Muscle of arm (tissue), 14 donors: ENCODE measurements at places on chromosomes 6 and 20. TPM values are rescaled to one million over a fixed set of nuclear protein-coding genes. Genes with fewer than 3 reads are reported as not detected.

Gene PTPRT
- not detected for polyA plus RNA-seq

DNA sequence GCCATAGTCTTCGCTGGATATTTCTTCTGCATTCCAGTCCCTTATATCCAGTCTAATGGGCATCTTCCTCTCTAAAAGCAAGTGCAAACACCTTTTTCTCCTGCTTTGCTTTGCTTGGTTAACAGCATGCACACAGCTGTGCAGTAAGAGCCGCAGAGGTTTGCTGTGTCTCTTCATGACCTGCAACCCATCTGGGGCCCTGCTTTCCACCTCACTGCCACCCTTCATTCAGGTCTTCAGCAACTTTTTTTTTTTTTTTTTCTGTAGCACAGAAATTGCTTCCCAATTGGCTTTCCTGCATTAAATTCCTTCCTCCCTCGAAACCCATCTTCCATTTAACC, 14.4 kb downstream of the NEDD9 start:
- DNase-seq: no peak

Gene DEFB132
- not detected for polyA plus RNA-seq

Gene NRSN1
- not detected for polyA plus RNA-seq

Gene C20orf144
- polyA plus RNA-seq: 0.34 TPM

DNA sequence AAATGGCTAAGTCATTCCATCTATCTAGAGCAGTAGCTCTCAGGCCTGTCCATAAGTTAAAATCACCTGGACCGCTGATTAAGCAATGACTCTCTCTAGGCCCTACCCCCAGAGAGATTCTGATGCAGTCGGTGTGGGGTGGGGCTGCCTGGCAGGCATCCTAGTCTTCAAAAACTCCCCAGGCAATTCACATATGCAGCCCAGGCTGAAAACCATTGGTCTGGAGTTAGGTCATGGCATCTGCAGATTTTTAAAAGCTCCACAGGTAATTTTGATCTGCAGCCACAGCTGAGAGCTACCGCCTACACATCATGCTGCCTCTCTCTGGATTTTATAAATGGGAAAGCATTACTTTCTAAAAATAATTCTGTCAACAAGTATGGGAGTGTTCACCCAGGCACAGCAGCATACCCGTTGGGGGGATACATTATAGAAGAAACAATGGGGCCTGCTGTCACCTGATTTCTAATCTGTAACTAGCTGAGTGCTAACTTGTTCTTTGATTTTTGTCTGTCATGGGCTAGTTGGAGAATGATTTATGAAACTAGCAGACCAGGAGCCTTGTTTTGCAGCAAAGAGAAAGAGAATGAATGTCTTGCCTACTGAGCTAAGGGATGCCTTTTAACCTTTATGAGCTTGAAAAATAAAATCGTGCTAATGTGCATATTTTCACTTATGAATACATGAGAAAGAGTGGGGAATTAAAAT, 44.1 kb upstream of the ATXN1 start:
- DNase-seq: no peak

DNA sequence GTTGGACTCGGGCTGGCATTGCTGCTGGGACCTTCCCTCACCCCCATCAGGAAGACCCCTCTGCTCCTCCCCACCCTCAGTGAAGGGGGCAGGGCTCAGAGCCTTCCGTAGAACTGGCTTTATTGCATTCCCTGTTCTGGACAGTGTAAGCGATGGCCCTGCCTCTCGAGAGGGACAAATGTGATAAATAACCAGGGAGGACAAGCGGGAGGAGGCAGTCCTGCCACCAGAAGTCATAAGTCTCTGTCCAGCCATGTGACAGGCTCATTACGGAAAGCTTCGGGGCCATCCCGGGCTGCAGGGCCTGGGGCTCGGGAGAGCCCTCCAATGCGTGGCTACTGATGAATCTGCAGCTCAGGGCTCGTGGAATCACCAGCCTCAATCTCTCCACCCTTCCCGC, 58.5 kb upstream of the MDGA1 start:
- DNase-seq: no peak

Gene ZNF512B
- 23.6 TPM for polyA plus RNA-seq

Gene ADGB
- not detected for polyA plus RNA-seq

- no peak for DNase-seq
Measured at GRCh38 chr6:31126396-31127175, 6.3 kb upstream of the CDSN start.

DNA sequence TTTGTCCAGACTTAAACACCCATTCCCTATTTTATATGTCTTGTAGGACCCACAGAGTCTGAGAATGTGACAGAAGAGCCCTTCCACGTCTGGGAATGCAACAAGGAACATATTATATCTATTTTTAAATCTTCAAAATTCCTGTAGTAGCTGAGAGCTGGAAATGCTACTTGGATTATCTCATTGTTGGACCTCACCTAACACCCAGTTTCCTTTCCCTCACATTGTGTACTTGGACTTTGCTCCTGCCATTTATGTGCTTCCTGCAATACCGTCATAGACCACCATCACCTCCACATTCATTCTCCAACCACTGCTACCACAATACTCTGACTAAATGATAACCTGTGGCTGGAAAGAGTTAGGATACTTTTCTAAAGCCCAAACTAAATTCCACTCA, 335.4 kb downstream of the COL12A1 start:
- DNase-seq: no peak

DNA sequence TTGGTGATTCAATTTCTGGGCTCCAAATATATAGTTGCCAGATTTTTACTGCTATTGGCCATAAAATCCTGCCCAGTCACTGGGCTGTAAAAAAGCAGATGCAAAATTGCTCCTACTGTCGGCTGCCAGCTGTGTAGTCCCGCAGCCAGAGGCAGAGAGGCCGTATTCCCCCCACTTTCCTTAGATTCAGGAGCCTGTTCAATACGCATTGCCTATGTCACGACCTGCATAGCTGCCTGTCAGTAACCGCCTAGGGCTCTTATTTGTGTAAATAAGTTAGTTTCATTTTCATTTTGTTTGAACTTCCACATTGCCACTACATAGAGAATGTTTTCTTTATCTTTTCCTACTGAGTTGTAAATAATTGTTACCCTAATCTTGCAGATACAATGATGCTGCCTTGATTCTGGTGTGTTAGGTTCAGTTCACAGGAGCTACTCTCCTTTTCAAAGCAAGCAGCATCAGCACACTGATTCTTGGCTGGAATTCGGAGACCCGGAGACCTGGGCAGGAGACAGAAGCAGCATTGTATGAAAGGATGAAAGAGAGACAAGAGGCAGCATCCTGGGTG, 46.0 kb upstream of the UST start:
- peak; percentile 33 for DNase-seq

Gene ANKEF1
- not detected for polyA plus RNA-seq

GRCh38 chr20:20549704-20550103, 162.7 kb downstream of the RALGAPA2 start:
- DNase-seq: no peak

DNA sequence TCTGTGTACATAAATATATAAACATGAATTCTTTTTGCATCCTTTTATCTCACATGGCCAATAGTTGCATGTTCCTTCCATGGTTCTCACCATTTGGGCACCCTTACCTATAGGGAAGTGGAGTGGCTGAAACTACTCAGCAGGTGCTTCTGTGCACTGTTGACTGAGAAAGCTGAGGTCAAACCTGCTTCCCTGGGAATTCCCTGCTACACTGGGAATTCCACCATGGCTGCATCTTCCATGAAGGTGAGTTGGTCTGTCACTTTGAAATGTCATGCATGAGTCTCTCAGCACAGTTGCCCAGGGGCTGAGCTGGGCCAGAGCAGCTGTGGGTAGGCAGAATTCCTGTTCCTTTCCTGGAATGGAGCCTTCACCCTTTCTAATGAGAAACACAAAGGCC, 193.8 kb upstream of the PRSS16 start:
- no peak for DNase-seq

GRCh38 chr6:37787216-37787615, 32.3 kb upstream of the ZFAND3 start:
- DNase-seq: no peak

Gene NMBR
- polyA plus RNA-seq: not detected

Gene C20orf202
- 0.48 TPM for polyA plus RNA-seq

- no peak for DNase-seq
Measured at GRCh38 chr6:160034036-160034930, 65.4 kb downstream of the IGF2R start.

- DNase-seq: no peak
Measured at GRCh38 chr20:32429343-32429742, 71.2 kb downstream of the ASXL1 start.

DNA sequence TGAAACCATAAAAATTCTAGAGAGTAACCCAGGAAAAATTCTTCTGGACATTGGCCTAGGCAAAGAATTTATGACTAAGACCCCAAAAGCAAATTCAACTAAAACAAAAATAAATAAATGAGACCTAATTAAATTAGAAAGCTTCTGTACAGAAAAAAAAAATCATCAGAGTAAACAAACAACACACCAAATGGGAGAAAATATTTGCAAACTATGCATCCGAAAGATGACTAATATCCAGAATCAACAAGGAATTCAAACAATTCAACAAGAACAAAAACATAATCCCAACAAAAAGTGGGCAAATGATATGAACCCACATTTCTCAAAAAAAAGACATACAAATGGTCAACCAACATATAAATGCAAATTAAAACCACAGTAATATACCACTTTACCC, 242.6 kb upstream of the CDYL start:
- no peak for DNase-seq

DNA sequence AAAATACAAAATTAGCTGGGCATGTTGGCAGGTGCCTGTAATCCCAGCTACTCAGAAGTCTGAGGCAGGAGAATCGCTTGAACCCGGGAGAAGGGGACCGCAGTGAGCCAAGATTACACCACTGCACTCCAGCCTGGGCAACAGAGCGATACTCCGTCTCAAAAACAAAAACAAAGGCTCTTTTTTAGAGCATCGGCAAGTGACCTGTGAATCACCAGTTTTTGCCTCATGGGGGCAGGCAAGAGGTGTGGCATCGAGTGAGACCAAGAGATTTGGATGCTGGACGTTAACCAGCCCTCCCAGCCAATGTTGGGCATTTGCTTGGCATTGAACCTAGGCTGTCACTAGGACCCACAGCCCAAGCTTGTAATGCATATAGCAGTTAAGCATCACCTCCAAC, 14.6 kb upstream of the CDK5RAP1 start:
- DNase-seq: no peak

DNA sequence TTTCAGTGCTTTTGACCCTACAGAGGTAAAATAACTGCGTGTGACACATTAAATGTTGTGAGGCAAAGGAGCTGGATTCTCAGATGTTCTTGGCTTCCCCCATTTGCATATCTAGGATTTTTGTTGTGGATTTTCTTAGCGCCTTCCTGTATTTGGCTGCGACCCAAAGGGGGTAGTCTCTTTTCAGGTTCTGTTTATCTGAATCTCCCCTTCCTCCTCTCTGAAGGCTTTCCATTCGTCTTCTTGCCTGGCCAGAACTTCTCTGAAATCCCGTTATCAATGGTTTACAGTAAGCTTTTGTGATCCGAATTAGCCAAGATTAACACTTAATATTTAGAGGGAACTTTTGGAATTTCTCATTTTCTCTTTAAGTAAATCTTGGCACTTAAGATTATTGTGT, 60.8 kb downstream of the ADGRB3 start:
- DNase-seq: no peak

DNA sequence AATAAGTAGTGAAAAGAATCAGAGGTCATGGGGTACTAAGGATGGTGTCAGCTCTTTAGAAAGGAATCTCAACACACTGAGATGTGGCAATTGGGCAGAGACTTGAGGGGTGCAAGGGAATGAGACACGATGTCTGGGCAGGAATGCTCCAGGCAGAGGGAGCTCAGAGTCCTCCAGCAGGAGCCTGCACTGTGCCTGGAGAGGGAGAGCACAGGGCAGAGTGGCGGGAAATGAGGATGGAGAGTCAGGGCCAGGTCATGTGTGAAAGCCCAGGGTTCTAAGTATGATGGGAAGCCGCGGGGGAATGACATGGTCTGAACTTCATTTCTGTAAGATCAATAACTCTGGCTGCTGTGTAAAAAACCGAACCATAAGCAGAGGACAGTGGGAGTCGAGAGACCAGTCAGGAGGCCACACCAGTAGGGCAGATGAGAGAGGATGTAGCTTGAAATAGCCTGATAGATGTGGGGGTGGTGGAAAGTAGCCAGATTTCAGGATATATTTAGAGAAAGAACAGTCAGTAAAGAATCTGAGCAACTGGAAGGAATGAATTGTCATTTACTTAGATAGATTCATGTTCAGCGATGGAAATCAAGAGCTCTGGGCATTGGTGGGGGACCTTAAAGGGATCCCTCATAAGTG, 133.4 kb upstream of the DTNBP1 start:
- peak; percentile 31 for DNase-seq

GRCh38 chr6:55512904-55513303, 66.1 kb downstream of the HMGCLL1 start:
- DNase-seq: no peak

GRCh38 chr6:131950767-131951575, at the start of gene CCN2:
CCN2 (minus strand) TSS chr6:131951372; CDS start chr6:131951172, 200 bp downstream.
- peak; percentile 82 for DNase-seq

DNA sequence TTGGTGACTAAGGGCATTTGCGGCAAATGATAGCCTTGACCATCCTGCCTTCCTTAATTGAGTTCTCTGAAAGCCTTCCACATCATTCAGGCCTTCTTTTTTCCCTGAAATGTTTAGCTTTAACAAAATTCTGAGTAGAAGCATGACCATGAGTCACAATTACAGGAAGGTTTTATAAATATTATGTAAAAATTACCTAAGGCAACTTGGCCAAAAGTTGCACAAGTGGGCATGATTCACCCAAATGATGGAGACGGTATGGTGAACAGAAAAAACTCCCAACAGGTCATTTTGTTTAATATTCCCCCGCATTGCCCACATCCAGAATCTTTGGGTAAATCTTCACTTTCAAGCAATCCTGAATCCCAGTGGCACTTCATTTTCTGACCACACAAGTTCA, 37.0 kb downstream of the MC3R start:
- no peak for DNase-seq

Gene FERMT1
- 2.3 TPM for polyA plus RNA-seq

- DNase-seq: no peak
Measured at GRCh38 chr6:136969930-136970329, 47.8 kb downstream of the SLC35D3 start.

DNA sequence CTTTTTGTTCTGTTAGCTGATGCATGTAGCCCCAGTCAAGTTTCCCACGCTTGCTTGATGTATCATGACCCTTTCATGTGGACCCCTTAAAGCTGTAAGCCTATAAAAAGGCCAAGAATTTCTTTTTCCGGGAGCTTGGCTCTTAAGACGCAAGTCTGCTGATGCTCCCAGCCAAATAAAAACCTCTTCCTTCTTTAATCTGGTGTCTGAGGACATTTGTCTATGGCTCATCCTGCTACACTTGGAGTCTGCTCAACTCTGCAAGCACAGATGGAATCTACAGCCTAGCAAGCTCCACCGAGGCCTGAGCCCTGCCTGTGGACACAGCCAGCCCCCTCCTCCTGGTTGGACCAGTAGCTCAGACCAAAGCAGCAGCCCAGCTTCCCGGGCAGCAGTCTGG, 3.4 kb downstream of the CST2 start:
- peak; percentile 54 for DNase-seq

Gene FITM2
- 6.8 TPM for polyA plus RNA-seq
